ENCODE measurements at places on chromosomes 7 and 10.

DNA sequence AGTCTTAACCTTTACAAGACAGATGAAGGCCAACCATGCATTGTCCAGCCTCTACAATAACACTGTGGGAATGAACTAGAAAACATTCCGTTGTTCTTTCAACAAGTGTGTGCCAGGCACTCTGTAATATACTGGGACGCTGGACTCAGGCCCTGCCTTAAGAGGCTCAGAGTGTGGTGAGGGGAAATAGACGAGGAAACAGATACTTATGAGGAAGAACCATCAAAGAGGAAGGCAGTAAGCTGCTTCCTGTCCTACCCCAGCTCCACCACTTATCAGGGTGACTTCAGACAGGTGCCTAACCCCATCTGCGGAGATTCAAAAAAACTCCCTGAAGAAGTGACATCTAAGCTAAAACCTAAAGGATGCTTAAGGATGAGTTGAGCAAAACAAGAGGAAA, 8.9 kb upstream of the TRIM8 start:
- DNase-seq: peak; percentile 49

GRCh38 chr7:6407434-6407833, 40.3 kb downstream of the DAGLB start:
- no peak for DNase-seq

- DNase-seq: no peak
These were observed 55.3 kb upstream of the ZMIZ1 start for GRCh38 chr10:79013406-79013987.

- no peak for DNase-seq
These were observed 159.1 kb downstream of the CCDC71L start for GRCh38 chr7:106501605-106502580.

DNA sequence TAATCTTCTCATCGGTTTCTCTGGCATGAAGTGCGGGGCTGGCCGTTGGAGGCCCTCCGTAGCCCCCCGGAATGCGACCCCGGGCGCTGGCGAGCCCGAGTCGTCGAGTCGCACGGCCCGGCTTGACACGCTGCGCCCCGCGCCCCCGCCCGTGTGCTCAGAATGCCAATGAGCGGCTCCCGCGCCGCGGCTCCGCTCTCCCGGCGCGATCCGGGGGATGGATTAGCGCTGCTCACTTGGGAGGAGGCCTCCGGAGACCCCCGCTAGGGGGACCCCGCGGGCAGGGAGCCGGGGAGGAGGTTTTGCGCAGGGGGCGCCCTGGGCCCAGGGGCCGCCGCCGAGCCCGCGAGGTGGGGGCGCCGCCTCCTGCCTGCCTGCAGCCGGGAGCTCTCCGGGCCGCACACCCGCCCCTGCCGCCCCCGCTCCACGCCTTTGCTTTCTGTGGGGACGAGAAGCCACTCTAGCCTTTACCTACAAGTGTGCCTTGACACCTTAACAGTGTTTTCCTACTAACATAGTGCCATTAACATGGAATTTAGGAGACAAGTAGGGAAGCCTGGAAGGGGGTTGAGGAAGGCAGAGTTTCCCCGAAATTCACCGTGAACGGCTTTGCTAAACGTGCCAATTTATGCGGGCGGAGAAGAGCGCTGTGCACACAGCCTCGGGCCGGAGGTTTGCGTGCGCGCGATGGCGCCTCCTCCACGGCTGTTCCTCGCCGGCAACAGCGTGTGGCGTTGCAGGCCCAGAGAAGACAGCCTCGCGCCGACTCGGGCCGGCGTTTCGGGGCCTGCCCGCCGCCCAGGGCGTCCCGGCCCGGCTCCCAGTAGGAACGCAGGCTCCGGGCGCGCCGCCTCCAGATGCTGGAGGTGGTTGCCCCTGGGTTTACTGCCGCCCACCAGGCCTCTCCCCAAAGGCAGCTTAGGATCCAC, 7.1 kb downstream of the SHH start:
- DNase-seq: peak; percentile 36

GRCh38 chr7:48388911-48389310, 217.7 kb downstream of the ABCA13 start:
- no peak for DNase-seq

DNA sequence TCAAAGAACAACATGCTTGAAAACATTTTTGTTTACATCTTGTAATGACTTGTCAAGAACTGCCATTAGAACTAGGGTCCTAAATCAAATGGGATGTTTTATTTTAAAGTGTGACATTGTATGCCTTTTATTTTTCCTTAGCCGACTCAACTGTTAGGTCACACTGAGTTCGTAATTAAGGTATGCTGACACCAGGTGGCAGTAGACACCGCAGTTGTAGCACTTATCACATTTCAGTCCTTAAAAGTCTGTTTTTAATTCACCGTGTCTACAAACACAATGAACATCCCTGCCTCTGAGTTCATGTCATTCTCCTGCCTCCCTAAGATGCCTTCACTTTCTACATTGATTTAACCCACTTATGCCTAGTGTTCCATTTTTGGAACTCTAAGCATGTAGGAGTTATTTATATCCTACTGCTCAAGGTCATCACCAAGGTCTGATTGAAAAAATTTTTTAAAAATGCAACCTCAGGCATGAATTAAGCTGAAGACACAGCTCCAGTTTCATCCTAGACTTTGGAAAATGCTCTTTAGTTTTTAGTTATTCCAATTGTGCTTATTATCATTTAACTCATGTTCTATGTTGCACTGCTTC, 186.1 kb downstream of the BMPER start:
- DNase-seq: no peak

DNA sequence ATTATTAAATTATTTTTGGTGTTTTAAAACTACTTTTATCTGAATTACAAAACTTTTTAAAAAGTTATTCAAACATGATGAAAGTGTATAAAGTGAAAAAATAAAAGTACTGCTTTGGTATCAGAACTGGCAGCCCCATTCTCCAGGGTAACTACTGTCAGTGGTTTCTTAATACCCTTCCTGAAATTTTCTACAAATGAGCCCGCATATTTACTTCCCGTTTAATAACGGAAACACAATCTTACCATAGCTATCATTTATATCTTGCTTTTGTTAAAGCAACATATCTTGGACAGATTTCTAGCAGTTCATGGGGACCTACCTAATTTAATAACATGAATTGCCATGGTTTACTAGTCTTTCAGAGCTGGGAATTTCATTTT, 249.9 kb downstream of the RNLS start:
- DNase-seq: no peak

DNA sequence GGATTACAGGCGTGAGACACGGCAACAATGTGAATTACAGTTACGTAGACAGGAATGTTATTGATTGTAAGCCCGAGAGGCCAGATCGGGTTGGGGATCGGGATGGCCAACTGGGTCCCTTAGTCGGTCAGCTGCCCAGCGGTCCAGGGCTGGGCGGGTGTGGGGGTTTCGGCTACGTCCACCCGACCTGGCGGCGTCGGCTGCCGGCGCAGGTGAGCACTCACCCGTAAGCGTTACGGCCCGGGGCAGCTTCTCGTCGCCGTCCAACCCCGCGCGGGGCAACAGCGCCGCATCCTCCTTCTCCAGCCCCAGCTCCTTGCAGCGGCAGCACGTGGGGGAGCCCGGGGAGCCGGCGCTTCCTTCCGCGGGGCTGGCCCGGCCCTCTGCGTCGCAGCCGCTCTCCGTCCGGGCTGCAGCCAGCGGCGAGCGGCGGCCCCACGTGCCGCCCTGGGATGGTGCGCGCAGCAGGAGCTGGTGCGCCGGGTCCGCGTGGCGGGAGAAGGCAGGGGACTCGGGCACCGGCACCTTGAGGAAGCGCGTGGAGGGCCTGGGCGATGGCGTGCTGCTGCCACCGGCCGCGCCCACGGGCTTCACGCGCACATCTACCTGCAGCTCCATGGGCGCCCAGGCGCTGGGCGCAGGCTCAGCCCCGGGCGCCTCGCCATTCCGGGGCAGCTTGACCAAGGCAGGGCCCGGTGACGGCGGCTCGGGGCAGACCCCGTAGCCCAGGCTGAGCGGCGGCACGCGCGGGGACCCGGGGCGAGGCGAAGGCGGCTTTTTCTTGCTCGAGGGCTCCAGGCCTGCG, 609 bp downstream of the KLRG2 start:
- no peak for DNase-seq

DNA sequence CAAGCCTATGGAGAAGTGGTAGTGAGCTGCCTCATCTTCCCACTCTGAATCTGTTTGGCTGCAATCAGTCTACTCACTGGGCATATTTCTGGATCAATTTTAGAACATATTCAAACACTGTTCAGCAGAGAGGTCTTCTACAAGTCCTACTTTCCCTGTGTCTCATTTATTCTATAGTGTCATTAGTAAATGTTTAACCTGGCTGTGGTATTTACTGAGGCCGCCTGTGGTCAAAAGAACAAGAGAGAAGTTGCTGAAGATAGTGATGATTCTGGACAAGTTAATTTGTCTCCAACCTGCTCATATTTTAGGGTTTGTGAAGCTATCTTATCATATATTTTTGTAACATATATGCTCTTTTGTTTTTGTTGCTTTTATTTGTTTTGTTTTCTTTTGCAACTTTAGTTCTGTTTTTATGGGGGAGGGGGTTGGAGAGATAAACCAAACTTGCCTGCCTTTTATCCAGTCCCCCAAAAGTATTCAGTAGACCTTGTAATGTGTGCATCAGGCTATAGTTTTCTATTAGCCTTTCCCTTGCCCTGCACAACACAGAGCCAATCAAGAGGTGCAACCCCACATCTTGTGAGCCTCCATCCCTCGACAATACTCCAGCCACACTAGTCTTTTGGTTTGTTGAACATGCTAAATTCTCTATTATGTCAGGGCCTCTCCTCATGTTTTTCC, 362.8 kb upstream of the MBL2 start:
- no peak for DNase-seq

GRCh38 chr7:39125846-39126245, 148.1 kb downstream of the POU6F2 start:
- DNase-seq: no peak

- DNase-seq: no peak
These were observed 393.6 kb upstream of the GALNT17 start for GRCh38 chr7:70738151-70738885.

- no peak for DNase-seq
These were observed 6.0 kb downstream of the TSC22D4 start for GRCh38 chr7:100472854-100473499.

DNA sequence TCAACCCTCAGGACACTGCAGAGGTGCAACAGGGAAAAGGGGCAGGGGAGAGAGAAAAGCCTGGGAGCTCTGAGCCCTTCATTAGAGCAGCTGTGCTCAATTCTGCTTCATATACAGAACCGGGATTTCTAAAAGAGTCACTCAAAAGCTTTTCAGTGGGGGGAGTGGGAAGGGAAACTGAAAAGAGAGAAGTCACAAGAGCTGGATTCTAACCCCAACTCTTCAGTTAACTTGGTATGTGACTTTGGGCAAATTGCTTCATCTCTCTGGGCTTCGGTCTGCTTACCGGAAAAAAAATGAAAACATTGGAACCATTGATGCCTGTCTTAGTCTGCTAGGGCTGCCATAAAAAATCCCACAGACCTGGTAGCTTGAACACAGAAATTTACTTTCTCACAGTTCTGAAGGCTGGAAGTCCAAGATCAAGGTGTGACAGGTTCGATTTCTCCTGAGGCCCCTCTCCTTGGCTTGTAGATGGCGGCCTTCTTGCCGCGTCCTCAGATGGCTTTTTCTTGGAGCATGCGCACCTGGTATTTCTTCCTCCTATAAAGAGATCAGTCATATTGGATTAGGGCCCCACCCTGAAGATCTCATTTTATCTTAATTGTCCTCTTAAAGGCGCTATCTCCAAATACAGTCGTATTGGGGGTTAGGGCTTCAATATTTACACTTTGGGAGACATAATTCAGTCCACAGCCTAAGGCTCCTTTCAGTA, 118.3 kb upstream of the KMT2E start:
- no peak for DNase-seq

DNA sequence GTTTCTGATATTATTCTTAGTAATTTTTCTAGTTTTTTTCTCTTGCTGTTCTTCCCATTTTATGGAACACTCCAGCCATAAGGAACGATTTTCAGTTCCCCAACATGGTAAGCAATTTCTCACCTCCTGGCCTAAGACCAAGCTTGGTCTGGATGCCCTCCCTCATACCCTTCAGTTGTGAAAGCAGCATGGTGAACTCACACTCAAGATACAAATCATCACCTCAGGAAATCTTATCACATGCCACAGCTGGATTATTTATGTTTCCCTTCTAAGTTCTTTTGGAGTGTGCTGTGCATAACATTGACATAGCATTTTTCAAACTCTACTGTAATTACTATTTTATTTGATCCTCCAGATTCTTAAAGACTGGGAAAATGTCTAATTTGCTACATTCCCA, 216.6 kb downstream of the AGMO start:
- no peak for DNase-seq

GRCh38 chr10:114100848-114101741, 57.4 kb downstream of the ADRB1 start:
- DNase-seq: no peak

DNA sequence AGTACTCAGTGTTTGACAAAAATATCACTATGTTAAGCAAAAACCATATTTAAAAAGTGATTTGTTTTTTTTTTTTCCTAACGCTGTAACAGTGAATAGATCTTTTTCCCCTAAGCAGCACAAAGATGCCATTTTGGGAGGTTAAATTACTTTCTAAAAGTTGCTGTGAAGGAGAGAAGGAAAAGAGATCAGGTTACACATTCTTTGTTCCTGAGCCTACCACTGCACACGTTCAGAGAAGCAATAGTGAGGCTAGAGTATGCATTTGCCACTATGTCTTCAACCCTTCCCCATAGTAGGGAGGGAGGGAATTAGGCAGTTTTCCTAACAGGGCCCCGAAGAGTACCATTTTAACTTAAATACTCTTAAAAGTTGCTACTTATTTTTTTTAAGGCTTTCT, 38.9 kb downstream of the BMPR1A start:
- DNase-seq: no peak

DNA sequence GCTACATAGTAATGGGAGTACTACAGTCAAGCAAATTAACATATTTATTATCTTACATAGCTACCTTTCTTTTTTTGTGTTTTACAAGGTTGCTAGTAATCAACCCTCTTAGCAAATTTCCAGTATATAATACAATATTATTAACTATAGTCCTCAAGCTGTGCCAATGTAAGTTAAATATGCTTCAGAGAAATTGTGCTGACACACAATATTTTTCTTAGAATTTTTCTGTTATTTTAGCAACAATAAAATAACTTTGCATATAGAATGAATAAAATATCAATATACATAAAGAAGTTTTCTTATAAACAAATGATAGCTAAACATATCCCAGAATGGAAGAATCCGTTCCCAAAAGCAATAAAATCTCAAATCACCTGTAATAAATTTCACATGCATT, 1605.1 kb downstream of the REEP3 start:
- no peak for DNase-seq

DNA sequence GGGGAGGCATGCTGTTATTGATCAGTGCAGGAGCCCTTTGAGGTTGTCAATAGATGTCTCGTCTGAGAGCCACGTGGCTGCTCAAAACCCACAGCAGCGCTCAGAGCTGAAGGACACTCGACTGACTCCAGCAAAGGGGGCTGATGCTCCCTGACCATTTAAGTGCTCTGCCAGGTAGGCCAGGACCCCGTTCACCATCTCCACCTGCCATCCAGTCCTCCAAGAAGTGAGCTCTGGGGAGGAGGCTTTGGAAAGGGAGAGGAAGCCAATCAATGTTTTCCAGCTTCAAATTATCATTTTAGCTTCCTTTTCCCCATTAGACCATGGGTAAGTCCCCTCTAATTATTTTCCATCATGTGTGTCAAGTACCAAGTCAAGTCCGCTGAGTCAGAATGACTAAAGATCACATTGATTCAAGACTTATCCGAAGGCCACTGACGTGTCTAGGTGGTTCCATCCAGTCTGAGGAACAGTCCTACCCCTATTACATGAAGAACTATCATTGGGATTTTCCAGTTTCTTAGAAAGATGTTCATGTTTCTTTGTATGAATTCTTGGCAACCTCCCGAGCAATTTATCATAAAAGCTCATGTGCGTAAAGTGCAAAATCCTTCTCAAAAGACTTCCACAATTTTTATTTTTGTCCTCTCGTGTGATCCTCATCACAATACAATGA, 302.6 kb upstream of the LYZL1 start:
- DNase-seq: no peak

Measured in CD8-positive, alpha-beta memory T cell (primary cell).